ENCODE measurements at places on chromosomes 5 and 9.
A peak's percentile ranks its signal among the peaks of the same experiment; 100 is the strongest.

- DNase-seq, result no peak
Measured at GRCh38 chr5:179668391-179668790, 12.4 kb downstream of the CBY3 start.

DNA sequence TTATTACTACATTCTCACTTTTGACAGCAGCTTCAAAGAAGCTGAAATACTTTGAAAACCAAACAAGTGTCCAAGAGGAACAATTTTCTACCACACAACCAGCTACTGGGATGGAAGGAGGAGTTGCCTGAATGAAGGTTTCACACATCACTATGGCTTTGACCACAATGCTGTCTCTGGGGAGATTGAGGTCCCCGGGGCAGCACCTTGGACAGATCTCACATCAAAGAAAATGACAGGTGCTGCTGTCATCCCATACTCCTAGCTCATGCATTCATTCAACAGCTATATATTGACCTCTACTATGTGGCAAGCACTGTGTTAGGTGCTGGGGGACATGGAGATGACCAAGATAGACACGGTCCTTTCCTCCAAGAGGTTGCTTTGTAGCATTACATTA lies 233.2 kb upstream of the RASEF start:
- no peak for DNase-seq

DNA sequence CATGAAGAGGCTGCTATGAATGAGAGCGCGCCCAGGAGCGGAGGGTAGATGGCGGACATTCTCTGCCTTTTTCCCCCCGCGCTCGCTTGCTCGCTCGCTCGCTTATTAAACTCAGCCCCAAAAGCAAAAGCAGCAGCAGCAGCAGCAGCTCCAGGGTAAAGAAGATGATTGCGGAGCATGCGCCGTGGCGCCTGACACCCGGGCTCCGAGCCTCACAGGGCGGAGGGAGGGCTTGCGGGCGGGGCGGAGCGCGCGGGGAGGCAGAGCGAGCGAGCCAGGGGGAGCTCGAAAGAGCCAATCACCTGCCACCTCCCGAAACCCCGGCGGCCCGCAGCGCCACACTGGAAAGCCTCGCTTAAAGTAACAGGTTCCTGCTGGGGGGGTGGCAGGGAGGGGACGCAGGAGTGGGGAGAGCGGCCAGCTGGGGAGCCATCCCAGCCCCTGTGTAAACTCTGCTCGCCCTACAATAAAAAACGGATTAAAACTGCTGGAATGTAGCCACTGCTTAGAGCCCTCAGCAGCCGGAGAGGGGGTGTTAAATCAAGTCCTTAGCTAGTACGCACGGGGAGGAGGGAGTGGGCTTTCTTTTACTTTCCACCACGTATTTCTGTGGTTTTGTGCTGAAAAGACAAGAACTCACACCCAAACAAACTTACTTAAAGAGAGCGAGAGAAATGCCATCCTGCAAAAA lies at the start of gene MLLT3:
Gene MLLT3 (minus strand): TSS at position 170 of the 691 bp plus-strand sequence.
- DNase-seq, result peak; percentile 90

- no peak for DNase-seq
Measured at GRCh38 chr9:77752554-77752953, 104.4 kb upstream of the GNA14 start.

DNA sequence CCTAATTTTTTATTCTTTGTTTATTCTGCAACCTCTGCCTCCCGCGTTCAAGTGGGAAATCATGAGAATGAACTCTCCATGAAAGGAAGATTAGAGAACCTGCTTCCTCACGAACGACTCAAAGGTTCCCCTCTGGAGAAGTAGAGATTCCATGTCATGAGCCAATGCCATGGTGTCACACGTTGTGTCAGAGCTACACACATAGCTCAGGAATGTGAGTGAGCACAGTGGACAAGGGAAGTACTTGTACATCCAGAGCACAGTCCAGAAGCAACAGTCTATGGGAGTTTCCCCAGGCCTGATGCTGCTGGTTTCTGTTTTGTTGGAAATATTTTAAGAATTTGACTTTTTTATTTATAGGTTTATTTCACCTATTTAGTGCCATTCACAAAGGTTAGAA lies 26.8 kb upstream of the PPP2CA start:
- no peak for DNase-seq

DNA sequence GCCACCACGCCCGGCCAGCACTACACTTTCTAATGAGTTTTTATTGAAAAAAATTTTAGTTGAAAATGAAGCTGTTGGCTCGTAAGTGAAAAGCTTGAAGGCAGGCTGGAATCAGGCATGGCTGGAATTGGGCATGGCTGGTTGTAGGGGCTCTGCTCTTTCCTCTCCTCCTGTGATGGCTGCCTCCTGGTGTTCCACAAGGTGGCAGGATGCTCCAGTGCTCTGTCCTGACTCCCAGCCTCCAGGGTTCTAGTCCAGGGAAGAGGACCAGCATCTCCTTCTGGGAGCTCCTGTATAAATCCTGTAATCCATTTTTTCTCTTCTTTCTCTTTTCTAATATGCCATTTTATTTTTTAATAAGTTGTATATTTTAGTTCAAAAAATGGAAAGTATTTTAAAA lies 57.2 kb upstream of the DHFR start:
- DNase-seq, result no peak

GRCh38 chr9:128587453-128587852 lies 35.1 kb downstream of the SPTAN1 start:
- no peak for DNase-seq

GRCh38 chr5:126676195-126676624 lies 75.5 kb downstream of the PHAX start:
- DNase-seq, result peak; percentile 9

DNA sequence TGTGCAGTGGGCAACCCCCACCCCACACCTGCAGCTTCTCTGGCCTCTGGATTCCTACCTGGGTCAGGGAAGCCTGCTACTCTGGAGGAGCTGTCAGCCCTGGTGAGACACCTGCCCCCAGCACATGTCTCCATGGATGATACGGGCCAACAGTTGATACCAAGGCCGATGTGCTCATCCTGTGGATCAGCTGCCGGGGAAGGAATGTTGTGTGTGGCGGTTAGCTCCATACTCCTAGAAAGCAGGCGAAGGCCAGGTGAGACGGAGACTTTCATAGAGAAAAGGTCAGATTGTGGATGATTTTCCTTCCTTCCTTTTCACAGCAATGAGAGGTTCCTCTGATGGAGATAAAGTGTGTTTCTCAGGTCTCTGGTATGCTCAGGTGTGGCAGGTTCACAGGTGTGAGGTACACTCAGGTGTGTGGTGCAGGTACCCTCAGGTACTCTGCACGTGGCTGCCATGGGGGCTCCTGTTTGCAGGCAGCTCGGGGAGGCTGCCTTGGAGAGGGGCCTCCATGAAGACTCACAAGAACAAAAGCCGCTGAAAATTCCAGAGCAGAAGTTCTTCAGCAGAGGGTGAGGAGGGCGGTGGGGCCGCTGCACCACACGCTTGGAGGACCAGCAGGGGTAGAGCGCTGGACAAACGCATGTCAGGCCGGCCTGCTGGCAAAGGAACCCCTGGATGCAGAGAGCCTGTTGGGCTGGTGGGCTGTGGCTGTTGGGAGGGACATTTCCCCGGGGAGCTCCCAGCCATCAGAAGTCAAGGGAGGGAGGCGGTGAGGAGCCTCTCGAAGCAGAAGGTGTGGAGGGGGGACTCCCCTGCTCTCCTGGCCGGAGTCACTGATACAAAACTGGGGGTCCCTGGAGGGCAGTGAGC lies 5.1 kb upstream of the AHRR start:
- no peak for DNase-seq

DNA sequence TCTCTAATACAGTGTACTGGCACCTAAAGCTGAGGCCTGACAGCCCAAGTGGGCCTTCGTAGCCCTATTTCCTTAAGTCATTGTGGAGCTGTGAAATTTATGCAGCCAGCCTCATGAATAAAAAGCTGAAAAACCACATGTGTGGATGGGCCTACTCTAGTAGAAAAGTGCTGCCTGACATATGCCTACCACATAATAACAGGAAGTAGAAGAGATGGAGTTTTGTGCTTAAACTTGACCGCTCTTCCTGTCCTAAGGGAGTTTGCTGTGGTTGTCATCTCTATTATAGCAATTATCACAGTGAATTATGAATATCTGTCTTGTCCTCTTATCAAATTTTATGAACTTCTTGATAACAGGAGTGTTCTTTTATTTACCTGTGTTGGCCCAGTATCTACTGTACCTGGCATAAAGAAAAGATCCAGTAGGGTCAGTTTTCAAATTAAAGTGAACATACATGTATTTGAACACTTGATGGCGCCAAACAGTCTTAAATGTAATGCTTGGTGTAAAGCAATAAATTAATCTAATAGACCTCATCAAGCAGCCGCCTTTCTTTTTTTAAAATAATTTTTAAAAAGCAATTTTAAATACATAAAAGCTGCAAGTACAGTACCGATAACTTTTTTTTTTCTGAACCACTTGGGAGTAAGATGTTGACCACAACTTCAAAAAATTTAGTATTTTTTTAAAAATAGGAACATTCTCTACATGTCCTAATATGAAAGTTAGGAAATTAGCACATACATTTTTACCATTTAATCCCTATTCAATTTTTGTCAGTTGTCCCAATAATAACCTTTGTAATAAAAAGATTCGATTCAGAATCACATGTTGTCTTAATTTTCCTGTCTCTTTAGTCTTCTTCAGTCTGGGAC lies 51.0 kb downstream of the FKTN start:
- DNase-seq, result peak; percentile 0

GRCh38 chr5:158534203-158534602 lies 565.5 kb downstream of the EBF1 start:
- DNase-seq, result no peak

DNA sequence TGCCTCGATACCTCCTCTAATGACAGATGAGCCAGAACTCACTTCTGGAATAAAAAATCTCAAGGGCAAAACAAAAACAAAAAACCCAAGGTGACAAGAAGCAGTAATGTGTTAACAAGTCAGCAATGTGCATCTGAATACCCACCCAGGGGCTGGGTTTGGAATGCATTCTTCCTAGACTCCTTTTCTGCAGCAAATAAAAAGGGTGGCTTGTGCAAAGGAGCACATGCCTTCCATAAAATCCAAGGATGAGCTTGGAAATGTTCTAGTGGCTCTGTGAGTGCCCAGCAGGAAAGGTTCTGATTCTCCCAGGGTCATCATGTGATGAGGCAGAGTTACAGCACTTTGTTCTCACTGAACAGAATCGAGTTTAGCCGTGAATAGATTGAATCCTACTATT lies 599.9 kb downstream of the RAB3C start:
- no peak for DNase-seq

GRCh38 chr5:90093751-90094485 lies 315.6 kb downstream of the CETN3 start:
- no peak for DNase-seq

DNA sequence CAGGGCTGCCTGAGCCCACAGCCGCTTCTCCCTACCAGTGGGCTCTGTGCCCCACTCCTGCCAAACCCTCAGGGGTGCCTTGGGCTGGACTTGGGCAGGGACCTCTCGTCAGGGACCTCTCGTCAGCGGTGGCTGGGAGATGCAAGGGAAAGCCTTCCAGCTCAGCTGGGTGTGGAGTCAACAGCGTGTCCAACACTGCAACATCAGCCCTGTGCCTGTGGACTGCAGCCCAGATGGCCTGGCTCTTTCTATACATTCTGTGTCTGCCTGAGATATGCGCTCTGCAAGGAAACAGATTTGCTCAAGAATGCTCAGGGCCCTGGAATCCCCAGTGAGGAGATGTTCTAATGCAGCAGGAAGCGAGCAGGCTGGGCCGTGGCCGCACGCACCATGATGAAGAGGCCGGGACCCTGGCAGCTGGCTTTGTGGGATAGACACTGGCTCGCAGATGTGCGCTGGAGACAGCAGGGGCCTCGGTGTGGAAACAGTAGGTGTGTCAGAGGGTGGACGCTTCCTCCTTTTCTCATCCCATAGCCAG lies 85.0 kb upstream of the COL5A1 start:
- DNase-seq, result no peak

- no peak for DNase-seq
Measured at GRCh38 chr5:149162401-149163084, 21.2 kb downstream of the ABLIM3 start.

DNA sequence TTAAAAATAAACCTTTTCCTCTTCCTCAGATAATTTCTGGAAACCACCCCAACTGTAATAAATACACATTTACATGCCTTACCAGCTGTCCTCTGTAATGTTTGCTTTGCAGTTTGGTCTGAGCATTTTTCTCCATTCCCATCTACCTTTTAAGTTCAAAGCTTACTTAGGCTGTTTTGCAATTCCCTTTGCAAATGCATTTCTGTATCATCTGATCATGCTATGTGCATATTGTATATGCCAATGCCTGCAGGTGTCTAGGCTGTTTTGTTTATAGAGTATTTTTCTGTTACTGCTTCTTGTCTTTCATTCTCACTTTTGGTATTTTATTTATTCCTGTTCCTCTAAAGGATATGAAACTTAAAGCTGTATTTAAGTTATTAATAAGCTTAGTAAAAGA lies 86.3 kb downstream of the SLC44A1 start:
- no peak for DNase-seq

Measured in DMS79 treated with DMSO at 0.1 percent for 48 hours (cell line).